ENCODE measurements at places on chromosomes 6 and 20. TPM values are rescaled to one million over a fixed set of nuclear protein-coding genes. Genes with fewer than 3 reads are reported as not detected.

GSS gene
- total RNA-seq = 86.7 TPM

- no peaks in the 10 kb centered on the region for H3K36me3 ChIP-seq
- H3K27me3 ChIP-seq = peaks cover 10% of the 10 kb centered on the region
- H3K4me1 ChIP-seq = peaks cover 21% of the 10 kb centered on the region
- no peak overlapping the region for H3K4me3 ChIP-seq
These were observed 25.9 kb downstream of the FOXQ1 start for GRCh38 chr6:1337791-1338190.

GRCh38 chr6:37761554-37762271 lies 57.8 kb upstream of the ZFAND3 start:
- H3K27ac ChIP-seq = no peak overlapping the region
- H3K4me3 ChIP-seq = no peak overlapping the region
- DNase-seq = no peak
- no peaks in the 10 kb centered on the region for H3K36me3 ChIP-seq
- peaks cover 8% of the 10 kb centered on the region for H3K27me3 ChIP-seq
- no peaks in the 10 kb centered on the region for H3K4me1 ChIP-seq

DNA sequence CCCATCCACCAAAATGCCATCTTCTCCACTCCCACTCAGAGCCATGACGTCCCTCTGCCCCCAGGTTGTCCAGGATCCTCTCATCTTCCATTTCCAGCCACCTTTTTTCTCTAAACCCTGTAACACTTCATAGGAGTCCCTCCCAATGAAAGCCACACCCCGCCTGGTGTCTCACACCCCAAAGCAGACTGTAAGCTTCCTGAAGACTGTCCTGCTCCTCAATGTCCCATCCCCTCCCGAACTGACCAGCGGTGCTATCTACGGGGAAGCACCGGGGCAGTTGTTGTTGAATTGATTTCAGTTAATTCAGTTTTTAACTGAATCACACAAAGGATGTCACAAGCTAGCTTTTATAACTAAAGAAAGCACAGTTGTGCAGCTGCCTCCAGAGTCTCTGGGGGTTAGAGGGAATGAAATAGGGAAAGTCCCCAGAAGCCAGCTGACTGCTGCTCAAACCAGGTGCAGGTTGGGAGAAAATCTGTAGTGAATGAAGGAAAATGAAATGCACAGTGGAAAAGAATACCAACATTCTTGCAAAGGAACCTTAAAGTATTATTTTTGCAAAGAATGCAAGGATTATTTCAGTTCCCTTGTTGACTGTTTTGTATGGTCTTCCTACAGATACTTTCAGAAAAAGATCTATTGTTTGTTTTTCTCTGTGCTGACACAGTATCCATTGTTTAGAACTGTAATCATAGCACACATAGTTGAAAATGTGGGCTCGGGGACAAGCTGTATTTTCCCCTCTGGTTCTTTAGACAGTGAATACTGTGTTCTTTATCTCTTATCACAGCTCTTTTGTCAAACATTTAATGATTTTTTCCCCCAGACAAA lies 222.6 kb upstream of the QKI start:
- H3K4me3 ChIP-seq = no peak overlapping the region
- no peaks in the 10 kb centered on the region for H3K4me1 ChIP-seq
- H3K36me3 ChIP-seq = no peaks in the 10 kb centered on the region
- no peaks in the 10 kb centered on the region for H3K27me3 ChIP-seq
- no peak for DNase-seq

DNA sequence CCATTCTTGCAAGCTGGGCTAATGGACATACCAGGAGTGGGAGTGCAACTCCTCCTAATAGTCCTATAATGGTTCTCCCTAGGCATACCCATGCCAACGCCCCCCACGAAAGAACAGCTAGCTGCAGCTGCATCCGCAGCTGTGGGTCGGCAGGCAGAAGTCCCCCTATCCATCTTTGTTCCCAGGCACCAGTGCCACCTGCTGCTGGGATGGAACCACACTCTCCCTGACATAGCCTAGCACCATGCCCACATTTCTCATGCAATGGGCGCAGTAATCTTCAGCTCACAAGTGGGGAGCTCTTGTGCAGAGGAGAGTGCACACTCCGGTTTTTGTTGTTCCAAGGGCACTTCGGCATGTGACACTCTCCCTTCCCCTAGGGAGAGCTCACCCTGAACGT lies 567.8 kb downstream of the GRIK2 start:
- H3K27me3 ChIP-seq = no peaks in the 10 kb centered on the region
- no peaks in the 10 kb centered on the region for H3K36me3 ChIP-seq
- H3K4me1 ChIP-seq = no peaks in the 10 kb centered on the region
- no peak for DNase-seq

- no peaks in the 10 kb centered on the region for H3K36me3 ChIP-seq
- H3K27ac ChIP-seq = no peak overlapping the region
- H3K4me1 ChIP-seq = peaks cover 10% of the 10 kb centered on the region
- peak overlapping the region; percentile 11 for H3K4me3 ChIP-seq
These were observed 616.4 kb upstream of the AGPAT4 start for GRCh38 chr6:161890133-161890831.

- no peak overlapping the region for H3K27ac ChIP-seq
- H3K36me3 ChIP-seq = no peaks in the 10 kb centered on the region
- no peaks in the 10 kb centered on the region for H3K27me3 ChIP-seq
- H3K4me3 ChIP-seq = no peak overlapping the region
- DNase-seq = peak; percentile 79
These were observed 287.3 kb upstream of the FOXQ1 start for GRCh38 chr6:1024587-1024986.

- H3K4me1 ChIP-seq = peaks cover 15% of the 10 kb centered on the region
- H3K27ac ChIP-seq = no peak overlapping the region
- H3K27me3 ChIP-seq = peaks cover 76% of the 10 kb centered on the region
- no peaks in the 10 kb centered on the region for H3K36me3 ChIP-seq
- no peak for DNase-seq
- no peak overlapping the region for H3K4me3 ChIP-seq
These were observed 298.9 kb downstream of the TFAP2C start for GRCh38 chr20:56928007-56928406.

GRCh38 chr6:99739526-99739925 lies 132.9 kb downstream of the PRDM13 start:
- H3K36me3 ChIP-seq = no peaks in the 10 kb centered on the region
- peaks cover 18% of the 10 kb centered on the region for H3K27me3 ChIP-seq
- no peak overlapping the region for H3K4me3 ChIP-seq
- H3K4me1 ChIP-seq = no peaks in the 10 kb centered on the region
- no peak overlapping the region for H3K27ac ChIP-seq

DNA sequence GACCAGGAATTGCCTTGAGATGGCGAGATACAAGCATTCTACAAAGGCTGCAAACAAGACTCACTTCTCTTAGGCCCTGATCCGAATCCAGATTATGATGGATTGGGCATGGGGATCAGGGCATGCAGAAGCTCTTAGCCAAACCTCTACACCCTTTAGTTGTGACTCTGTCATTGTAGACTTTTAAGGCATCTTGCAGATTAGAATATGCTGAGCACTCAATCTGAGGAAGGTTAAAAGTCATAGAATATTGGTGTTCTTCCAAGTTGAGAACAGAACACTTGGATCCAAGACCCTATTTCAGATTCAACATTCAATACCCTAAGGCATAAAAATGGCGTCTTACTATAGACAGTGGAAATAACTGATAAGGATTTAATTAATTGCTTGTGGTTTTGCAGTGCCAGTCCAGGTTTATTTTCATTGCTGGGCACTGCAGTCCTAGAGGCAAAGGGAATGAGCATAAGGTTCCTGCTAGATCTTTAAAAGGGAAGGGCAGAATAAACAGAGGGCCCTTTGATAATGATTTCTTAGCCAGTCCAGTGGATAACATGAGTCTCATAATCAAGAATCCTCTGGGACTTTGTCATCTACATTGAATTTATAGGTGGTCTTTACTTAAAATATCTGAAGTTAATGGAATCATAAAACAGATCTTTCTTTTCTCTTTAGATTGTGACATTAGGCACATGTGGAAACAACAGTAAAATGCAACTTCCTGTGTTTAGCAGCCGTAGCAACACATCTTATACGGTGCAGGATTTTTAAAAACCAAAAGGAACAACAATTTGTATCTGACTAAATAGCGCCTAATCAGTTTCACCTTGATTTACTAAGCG lies 17.6 kb downstream of the PHACTR2 start:
- no peak overlapping the region for H3K27ac ChIP-seq
- H3K27me3 ChIP-seq = no peaks in the 10 kb centered on the region
- peaks cover 37% of the 10 kb centered on the region for H3K4me1 ChIP-seq
- no peaks in the 10 kb centered on the region for H3K36me3 ChIP-seq
- H3K4me3 ChIP-seq = no peak overlapping the region
